ENCODE measurements at places on chromosomes 11 and 22. TPM values are rescaled to one million over a fixed set of nuclear protein-coding genes. Genes with fewer than 3 reads are reported as not detected.

- no peak for DNase-seq
Observed at GRCh38 chr11:63243533-63243932, at the start of gene SLC22A25. Gene SLC22A25 (minus strand): TSS chr11:63243599. CDS start chr11:63229652, 13,947 bp downstream.

GRCh38 chr22:42294034-42294985 lies 23.9 kb upstream of the TCF20 start:
- no peak for DNase-seq

GRCh38 chr11:3107608-3108182 lies 50.5 kb upstream of the CARS1 start:
- DNase-seq = peak; percentile 54

DNA sequence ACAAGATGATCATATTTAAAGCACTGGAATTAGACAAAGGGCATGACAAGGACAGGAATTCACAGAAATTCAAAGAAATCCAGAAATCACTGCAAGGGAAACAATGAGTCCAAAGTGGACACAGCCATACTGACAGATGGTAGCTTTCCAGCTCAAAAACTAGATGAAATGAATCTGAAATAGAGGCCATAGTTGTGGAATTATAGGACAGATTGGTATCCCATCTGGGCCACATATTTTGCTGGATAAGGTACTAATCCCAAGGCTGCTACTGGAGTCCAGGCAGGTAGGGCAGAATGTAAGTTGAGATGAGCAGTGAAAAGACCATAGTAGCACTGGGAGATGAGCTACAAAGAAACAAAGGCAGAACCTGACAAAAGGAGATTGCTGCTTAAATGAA lies 258.3 kb upstream of the ANO3 start:
- DNase-seq = no peak

GRCh38 chr22:26643418-26644100 lies 13.8 kb upstream of the MIAT start:
- DNase-seq = no peak

- no peak for DNase-seq
Observed at GRCh38 chr22:39530116-39530515, 2.4 kb downstream of the RPS19BP1 start.

The NFAM1 gene
- total RNA-seq = 6.6 TPM

GRCh38 chr22:37501610-37502341 lies 15.6 kb upstream of the MFNG start:
- peak; percentile 80 for DNase-seq

The CD3E gene
- total RNA-seq = 2.5 TPM

- DNase-seq = no peak
Observed at GRCh38 chr11:111983187-111983986, 41.8 kb upstream of the DLAT start.

DNA sequence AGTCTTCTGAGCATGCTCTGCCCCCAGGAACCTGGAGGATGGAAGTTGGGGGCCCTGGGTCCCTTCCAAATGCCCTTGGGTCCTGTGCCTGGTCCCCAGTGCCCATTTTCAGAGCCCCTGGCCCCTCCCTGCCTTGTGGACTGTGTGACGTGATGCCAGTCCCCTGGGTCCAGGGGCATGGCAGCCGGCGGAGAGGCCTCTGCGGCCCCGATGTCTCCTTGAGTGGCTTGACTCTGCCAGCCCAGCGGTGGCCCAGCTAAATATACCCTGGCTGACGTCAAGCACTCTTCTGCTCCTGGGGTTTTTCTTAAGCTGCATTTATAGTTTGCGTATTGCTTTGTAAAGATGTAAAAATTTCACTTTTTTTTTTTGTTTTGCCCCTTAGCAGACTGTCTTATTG lies 35.2 kb upstream of the PARVG start:
- DNase-seq = no peak

The KBTBD3 gene
- total RNA-seq = 16.0 TPM

- no peak for DNase-seq
Observed at GRCh38 chr22:36220451-36220921, 18.8 kb downstream of the APOL2 start.

The TBX10 gene
- not detected for total RNA-seq

- DNase-seq = no peak
Observed at GRCh38 chr11:1387521-1387920, 2.2 kb upstream of the BRSK2 start.

DNA sequence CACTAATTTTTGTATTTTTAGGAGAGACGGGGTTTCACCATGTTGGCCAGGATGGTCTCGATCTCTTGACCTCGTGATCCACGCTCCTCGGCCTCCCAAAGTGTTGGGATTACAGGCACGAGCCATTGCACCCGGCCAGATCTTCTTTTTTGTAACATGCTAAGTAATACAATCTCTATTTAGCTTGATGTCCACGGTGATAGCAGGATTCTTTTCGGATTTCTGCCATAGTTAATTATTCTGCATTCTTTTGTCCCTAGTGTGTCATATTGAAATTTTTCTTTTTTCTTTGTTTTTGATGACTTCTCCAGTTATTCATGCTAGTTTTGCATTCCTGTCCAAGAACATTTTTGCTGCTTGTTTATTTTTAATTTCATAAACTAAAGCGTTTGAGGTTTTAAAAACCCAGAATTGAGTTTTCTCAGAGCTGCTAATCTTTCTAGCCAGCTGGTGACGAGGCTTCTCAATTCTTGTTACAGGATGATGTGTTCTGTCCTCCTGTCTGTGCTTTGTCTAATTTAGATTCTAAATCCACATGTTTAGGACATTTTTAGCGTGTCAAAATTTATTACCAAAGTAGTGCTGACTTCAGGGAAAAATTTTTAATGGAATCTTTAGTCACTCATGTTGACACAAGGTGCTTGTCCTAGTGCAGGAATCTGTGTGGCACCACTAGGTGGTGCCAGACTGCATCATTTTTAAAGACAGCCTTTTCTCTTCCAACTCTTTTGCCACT lies 21.8 kb downstream of the NF2 start:
- peak; percentile 65 for DNase-seq

- DNase-seq = no peak
Observed at GRCh38 chr11:9075556-9075955, 15.8 kb downstream of the SCUBE2 start.

GRCh38 chr11:88313441-88313840 lies 24.1 kb downstream of the CTSC start:
- DNase-seq = no peak

The WNT11 gene
- total RNA-seq = 11.6 TPM

GRCh38 chr22:38733724-38734381 lies 21.9 kb downstream of the SUN2 start:
- DNase-seq = no peak

GRCh38 chr11:116771935-116772334 lies 852 bp downstream of the BUD13 start:
- DNase-seq = no peak

DNA sequence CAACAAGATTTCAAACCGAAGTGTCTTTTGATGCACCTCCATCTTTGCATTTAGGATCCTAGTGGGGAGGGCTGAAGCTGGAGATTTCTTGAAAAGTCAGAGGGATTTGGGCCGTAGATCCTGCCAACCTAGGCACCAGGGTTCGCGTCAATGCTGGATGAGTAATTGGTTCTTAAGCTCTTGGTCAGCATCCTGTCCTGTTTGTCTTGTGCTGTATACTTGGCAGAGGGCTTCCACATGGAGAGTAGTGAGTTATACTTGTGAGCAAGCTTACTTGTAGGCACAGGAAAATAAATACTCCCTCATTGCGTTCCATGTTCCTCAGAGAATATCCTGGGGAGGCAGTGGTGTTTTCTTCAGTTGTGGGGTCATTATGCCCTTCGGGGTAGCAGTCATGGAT lies 12.6 kb downstream of the INSC start:
- DNase-seq = no peak

GRCh38 chr22:46362203-46362933 lies 26.9 kb downstream of the TRMU start:
- DNase-seq = no peak

DNA sequence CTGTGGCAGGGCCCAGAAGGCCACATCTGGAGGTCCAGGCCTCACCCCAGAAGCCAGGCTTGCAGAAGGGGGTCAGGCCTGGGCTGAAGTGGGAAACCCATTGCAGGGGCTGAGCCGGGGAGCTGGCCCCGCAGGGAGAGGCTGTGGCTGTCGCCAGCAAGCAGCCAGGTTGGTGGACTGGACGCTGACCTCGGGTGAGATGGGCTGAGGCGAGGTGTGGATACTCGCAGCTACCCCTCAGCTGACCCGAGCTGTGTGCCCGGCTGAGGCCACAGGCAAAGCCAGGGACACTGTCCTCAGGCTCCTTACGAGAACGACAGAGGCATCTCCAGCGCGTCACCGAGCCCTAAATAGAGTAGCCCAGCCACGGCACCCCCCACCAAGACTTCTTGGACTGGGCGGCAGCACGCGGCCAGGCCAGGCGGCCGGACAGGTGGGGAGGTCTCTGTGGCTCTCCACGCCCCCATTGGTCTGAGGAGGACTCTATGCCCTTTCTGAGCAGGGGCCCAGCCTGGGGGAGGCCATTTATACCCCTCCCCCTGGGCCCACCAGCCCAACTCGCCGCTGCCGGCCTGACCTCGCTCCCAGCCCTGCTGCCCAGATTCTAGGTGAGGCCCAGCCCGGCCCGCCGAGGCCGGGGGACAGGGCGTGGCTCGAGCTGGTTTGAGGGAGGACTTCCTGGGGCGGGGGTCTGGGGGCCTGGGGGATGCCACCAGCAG lies at the start of gene TNNI2:
TSS of gene TNNI2 (plus strand) at position 556 of the 719 bp plus-strand sequence. CDS start 716 bp downstream, outside the sequence.
- DNase-seq = no peak

DNA sequence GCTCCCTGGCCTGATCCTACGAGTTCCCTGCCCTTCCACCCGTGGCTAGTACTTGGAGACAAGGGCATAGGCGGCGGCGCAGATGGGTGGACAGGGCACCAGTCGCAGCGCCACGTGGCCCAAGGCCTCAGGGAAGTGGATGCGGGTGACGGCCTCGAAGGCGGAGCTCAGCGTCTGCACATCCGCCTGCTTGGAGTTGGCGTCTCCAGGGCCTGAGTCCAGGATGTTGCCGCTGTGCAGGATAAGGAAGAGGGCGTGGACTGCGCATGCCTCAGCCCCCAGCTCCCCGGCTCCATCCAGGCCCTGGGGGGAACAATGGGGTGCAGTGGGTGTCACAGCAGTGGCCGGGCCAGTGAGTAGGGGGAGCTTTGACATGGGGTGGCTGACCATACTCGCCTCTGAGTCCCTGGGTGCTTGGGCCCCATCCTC lies 6.6 kb downstream of the PITPNM1 start:
- no peak for DNase-seq

The CCDC157 gene
- total RNA-seq = 0.71 TPM

DNA sequence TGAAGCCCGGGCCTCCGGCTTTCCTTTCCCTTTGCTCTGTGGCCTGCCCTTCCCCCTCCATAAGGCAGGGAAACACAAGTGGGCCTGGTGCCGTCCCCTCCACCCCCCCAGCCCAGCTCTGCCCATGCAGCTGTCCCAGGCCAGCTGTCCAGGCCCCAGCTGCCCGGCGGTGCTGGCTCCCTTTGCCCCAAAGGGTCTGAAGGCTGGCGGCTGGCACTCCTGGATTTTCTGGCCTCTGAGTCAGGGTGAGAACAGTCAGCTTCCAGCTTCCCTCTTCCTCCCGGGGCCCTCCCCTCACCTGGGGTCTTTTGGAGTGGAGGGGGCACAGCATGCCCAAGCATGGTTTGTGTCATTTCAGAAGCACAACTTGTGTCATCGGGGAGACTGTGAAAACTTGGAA lies 27.8 kb downstream of the CD82 start:
- DNase-seq = no peak

DNA sequence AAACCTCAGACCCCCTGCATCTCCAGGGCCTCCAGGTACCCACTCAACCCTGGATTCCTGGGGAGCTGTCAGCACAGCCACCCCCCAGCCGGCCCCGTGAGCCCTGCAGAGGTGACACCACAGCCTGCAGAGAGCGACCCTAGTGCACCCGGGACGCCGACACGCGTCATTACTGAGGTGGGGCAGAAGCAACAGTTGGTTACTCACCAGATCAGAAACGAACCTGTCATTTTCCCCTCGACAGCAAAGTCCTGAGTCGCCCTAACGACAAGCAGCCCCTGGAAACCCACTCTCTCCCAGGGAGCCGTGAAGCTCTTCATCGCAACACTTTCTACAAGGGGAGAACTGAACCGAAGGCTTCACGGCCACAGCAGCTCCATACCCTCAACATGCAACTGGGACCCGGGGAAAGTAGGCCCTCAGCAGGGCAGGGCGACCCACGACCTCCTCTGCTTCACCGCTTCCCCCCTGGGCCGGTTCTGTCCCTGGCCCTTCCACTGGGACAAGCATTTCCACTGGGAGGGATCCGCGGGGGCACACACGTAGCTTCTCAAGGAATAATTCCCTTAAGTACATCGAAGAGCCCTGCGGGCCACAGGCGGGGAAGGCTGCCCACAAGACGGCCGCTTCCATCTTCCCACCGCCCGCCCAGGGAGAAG lies 1.6 kb downstream of the BRD1 start:
- DNase-seq = no peak

The SCUBE1 gene
- 140 TPM for total RNA-seq

The B3GAT1 gene
- 23.3 TPM for total RNA-seq

DNA sequence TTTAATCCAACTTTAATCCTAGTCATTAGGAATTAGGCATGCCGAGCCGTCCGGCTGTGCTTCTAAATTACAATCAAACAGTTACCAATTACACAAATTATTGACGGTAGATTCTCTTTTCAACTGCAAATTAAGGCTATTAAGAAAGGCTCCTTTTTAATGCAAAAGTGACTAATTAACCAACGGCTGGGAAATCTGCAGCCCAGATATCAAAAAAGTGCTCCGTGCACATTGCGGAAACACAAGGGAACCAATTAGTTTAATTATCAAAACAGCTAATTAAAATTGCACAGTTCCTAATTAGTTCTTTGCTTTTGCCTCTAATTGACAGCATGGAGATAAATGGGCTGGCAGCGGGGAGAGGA lies 19.4 kb upstream of the LMO1 start:
- DNase-seq = no peak

The PRG2 gene
- not detected for total RNA-seq

DNA sequence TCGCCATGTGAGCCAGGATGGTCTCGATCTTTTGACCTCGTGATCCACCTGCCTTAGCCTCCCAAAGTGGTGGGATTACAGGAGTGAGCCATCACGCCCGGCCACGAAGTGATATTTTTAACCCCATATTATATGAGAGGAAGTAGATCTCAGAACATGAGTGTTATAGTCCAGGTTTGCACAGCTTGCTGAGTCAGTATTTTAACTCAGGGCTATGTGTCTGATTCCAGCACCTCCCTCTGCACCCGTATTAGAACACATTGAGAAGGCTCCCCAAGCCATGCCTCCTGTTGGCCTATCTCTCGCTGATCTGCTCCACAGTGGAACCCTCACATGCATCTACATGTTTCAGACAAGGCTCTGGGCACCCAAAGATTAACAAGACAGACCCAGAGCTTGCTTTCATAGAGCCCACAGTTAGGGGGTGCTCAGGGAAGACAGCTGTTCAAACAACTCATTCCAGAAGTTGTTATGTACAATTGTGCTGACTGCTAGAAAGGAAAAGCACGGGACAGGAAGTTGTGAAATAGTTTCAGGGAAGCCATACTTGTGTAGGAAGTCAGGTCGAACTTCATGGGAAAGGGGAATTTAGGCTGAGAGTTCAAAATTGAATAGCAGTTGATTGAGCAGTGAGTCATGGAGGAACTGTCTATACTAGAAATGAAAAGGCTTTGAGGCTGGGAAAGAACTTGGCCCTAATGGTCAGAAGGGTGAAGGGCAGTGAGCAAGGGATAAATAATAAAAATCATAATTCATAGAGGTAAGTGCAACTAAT lies 49.3 kb upstream of the CLPB start:
- no peak for DNase-seq

GRCh38 chr11:66956689-66957290 lies 1.4 kb downstream of the PC start:
- DNase-seq = no peak

GRCh38 chr11:133705074-133705648 lies 140.2 kb downstream of the SPATA19 start:
- no peak for DNase-seq
